Posterior cingulate gyrus (tissue), 11 donors: ENCODE measurements at places on chromosomes 11 and 22.

GRCh38 chr22:46322711-46323110 is 12.8 kb upstream of the TRMU start:
- no peak for DNase-seq

GRCh38 chr22:41638124-41638523 is 17.0 kb downstream of the XRCC6 start:
- no peak for DNase-seq

GRCh38 chr22:41367680-41368542 is 13.8 kb upstream of the TEF start:
- peak; percentile 94 for DNase-seq

GRCh38 chr11:134008634-134009071 is 51.9 kb upstream of the IGSF9B start:
- DNase-seq, result no peak

GRCh38 chr11:35671396-35672127 is 9.0 kb downstream of the TRIM44 start:
- DNase-seq, result no peak

- no peak for DNase-seq
These were observed 1.9 kb downstream of the OR52M1 start for GRCh38 chr11:4546878-4547277.
